SK-N-SH (cell line): ENCODE measurements at places on chromosomes 11 and 22. TPM values are rescaled to one million over a fixed set of nuclear protein-coding genes. Genes with fewer than 3 reads are reported as not detected.

CD82 gene
- polyA plus RNA-seq: 35.6 and 39.2 TPM in 2 replicates

OR8K3 gene
- polyA plus RNA-seq: not detected in 2 replicates

SIDT2 gene
- 17.3 and 17.5 TPM in 2 replicates for polyA plus RNA-seq

SPON1 gene
- not detected in 2 replicates for polyA plus RNA-seq

CSNK1E gene
- 126 and 130 TPM in 2 replicates for polyA plus RNA-seq

NCF4 gene
- polyA plus RNA-seq: not detected in 2 replicates

DNA sequence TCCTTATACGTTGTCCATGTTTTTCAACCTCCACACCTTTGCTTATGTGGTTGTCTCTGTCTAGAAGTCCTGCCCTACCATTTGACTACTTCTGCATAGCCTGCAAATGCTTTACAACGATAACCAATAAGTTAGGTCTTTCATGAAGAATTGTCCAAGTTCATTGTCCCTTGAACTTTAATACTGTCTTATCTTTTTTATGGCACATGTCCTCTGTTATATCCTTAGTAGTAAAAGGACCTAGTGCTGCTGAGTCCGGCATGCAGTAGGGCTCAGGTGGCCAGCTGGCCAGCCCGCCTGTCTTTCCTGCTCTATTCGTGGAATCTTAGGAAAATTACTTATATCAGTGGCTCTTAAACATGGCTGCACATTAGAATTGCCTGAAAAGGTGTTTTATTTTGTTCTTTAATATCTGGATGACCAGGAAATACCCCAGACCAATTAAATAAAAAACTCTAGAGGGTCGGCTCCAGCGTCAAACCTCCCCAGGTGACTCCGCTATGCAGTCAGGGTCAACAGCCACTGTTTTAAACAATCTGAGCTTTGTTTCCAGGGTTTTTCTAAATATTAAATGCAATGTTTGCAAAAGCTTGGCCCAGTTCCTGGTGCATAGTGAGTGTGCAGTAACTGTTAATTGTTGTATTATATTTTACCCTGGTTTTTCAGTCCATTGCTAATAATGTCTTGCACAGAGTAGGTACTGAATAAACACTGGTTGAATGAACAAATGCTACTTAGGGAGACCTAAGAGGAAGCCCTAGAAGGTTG, 64.6 kb upstream of the SESN3 start:
- no peaks in the 10 kb centered on the region for H3K4me1 ChIP-seq
- H3K27ac ChIP-seq: no peak overlapping the region

DNA sequence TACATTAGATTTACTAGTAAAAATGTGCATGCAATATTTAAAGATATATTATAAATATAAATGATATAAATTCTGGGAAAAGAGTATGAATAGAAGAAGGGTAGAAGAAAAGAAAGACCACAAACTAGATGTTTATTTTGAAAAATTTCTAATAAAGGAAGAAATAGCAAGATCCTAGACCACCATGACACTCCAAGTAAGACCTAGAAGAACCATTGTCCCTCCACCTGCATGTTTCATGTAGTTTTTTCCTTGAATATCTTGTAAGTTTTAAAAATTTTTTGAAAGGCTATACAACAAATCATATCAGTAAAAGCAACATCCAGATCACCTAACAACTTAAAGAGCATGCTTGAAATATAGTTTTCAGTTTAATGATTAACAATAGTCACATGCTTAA, 46.8 kb downstream of the ARHGAP32 start:
- no peak for DNase-seq
- no peak overlapping the region for H3K4me3 ChIP-seq
- H3K27ac ChIP-seq: no peak overlapping the region

GRCh38 chr11:63609536-63609935, 4.7 kb downstream of the PLAAT3 start:
- H3K27ac ChIP-seq: peak overlapping the region; percentile 44; the same call in 1 of the 2 replicates
- no peaks in the 10 kb centered on the region for H3K27me3 ChIP-seq
- H3K36me3 ChIP-seq: no peaks in the 10 kb centered on the region
- peak; percentile 44 for DNase-seq
- H3K4me1 ChIP-seq: peaks cover 15% of the 10 kb centered on the region

DNA sequence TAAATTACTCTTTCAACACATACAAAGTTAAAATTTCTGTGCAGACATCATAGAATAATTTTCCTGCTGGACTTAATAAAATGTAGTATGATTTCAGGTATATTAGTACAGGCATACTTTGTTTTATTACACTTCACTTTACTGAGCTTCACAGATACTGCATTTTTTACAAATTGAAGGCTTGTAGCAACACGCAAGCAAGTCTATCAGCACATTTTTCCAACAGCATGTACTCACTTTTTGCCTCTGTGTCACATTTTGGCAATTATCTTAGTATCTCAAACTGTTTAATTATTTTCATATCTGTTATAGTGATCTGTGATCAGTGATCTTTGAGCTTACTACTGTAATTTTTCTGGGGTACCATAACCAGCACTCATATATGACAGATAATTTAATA, 44.5 kb downstream of the BBOX1 start:
- no peak overlapping the region for H3K27ac ChIP-seq
- H3K4me1 ChIP-seq: no peaks in the 10 kb centered on the region
- no peaks in the 10 kb centered on the region for H3K36me3 ChIP-seq
- H3K4me3 ChIP-seq: no peak overlapping the region
- no peak for DNase-seq

GRCh38 chr11:63503492-63503891, 2.4 kb upstream of the LGALS12 start:
- no peaks in the 10 kb centered on the region for H3K27me3 ChIP-seq
- no peaks in the 10 kb centered on the region for H3K36me3 ChIP-seq
- DNase-seq: no peak
- no peaks in the 10 kb centered on the region for H3K4me1 ChIP-seq

PATE4 gene
- not detected in 2 replicates for polyA plus RNA-seq

SHANK3 gene
- polyA plus RNA-seq: 0.88 and 1.5 TPM in 2 replicates

DNA sequence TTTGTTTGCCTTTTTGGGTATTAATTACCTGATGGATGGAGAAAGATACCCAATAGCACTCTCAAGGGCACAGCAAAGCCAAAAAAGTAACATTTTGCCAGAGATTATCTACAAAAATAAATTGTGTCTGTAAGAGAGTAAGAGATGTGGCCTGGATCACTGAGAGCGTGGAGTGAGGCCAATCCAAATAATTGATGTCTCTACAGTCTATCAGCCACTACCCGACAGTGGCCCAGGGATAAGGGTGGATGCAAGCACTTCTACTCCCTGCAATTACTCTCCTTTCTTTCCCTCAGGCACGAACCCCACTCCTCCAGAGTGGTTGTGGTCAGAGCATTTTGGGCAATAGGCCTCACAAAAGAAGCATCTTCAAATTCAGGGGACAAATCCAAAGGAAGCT, 92.3 kb upstream of the ZC3H12C start:
- H3K27ac ChIP-seq: peak overlapping the region; percentile 45; the same call in 1 of the 2 replicates
- peaks cover 23% of the 10 kb centered on the region; the same call in 1 of the 2 replicates for H3K4me1 ChIP-seq
- no peaks in the 10 kb centered on the region for H3K27me3 ChIP-seq

KRTAP5-1 gene
- not detected in 2 replicates for polyA plus RNA-seq

- H3K4me3 ChIP-seq: no peak overlapping the region
- H3K4me1 ChIP-seq: no peaks in the 10 kb centered on the region
- H3K36me3 ChIP-seq: no peaks in the 10 kb centered on the region
- no peak for DNase-seq
- H3K27me3 ChIP-seq: peaks cover 18% of the 10 kb centered on the region; the same call in 1 of the 2 replicates
Observed at GRCh38 chr11:46198245-46199240, 77.3 kb upstream of the PHF21A start.

- no peak overlapping the region for H3K27ac ChIP-seq
- no peak overlapping the region for H3K4me3 ChIP-seq
- no peaks in the 10 kb centered on the region for H3K27me3 ChIP-seq
Observed at GRCh38 chr11:70424765-70425344, 26.5 kb downstream of the CTTN start.

TREH gene
- polyA plus RNA-seq: not detected in 2 replicates

RIC3 gene
- polyA plus RNA-seq: 0.54 and 1.2 TPM in 2 replicates
